Activated CD4-positive, CD25-positive, alpha-beta regulatory T cell treated with anti-CD3 and anti-CD28 coated beads, Interleukin-2, amount 50 U/mL, for 16 hours (primary cell): ENCODE measurements at places on chromosomes 1 and 21.

- no peak for DNase-seq
Measured at GRCh38 chr1:182337736-182338571, 53.6 kb downstream of the GLUL start.

- no peak for DNase-seq
Measured at GRCh38 chr1:161994175-161994668, 29.4 kb downstream of the OLFML2B start.

GRCh38 chr1:46036894-46037839 is 95.3 kb downstream of the PIK3R3 start:
- peak; percentile 74 for DNase-seq

- no peak for DNase-seq
Measured at GRCh38 chr1:215863796-215864195, 296.7 kb downstream of the KCTD3 start.

GRCh38 chr21:42102076-42102475 is 31.0 kb downstream of the UMODL1 start:
- no peak for DNase-seq

DNA sequence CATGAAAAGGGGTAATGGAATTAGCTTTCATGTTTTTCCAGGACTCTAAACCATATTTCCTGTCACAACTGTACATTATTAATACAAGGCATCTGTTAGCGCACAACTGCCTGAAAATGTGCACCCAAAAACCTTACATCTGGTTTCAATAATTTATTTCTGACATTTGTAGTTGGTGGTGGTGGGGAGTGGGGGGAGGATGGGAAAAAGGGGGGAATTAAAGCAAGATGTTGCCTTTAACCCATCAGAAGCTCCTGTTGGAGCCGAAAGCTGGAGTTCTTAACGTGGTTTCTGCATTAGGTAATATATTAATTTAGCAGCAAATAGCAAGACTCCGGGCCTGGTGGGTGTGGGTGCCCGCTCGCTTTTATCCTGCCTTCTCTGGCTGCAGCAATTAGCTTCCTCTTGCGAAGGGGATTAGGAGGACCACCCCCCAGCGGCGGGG is 36.9 kb upstream of the HHAT start:
- DNase-seq = no peak

DNA sequence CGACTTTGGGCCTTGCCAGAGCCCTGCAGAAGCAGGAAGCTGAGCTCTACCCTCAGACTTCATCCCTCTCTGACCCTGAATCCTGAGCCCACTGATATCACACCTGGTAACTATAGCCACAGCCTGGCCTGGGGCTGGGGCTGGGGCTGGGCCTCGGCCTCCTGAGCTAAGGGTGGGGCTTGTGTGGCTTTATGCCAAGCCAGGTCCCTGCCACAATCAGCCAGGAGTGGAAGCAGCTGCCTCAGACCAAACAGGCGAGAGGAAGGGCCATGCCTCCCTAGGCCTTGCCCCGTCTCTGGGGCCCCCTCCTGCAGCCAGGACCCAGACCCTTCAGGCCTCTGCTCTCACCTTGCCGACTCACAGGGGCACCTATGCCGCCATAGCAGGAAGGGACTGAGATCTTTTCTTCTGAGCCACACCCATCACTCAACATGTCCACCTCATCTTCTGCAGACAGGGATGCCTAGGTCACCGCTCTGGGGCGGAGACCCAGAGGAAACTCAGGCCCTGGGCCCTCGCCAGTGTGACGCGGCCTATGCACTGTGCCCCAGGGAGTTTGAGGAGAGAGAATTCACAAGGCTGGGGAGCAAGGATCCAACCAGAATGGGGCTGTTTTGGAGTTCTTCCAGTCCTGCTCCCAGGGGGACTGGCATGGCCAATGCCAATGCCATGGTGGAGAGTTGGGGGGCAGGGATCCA is 5.7 kb downstream of the UBXN11 start:
- no peak for DNase-seq

DNA sequence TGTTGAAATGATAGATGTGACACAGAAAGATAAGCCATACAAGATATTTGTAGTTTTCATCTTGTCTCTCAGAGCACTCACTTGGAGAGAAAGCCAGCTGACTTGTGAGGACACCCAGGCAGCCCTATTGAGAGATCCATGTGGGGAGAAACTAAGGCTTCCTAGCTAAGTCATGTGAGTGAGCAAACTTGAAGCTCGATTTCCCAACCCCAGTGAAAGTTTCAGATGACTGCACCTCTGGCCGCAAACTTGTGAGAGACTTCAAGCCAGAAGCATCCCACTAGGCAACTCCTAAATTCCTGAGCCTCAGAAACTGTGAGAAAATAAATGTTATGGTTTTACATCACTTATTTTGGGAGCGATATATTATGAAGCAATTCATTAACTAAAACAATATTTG is 832.3 kb downstream of the LTN1 start:
- DNase-seq = no peak
